Bronchial epithelial cell (primary cell): ENCODE measurements at places on chromosomes 7 and 10.
A peak's percentile ranks its signal among the peaks of the same experiment; 100 is the strongest.

DNA sequence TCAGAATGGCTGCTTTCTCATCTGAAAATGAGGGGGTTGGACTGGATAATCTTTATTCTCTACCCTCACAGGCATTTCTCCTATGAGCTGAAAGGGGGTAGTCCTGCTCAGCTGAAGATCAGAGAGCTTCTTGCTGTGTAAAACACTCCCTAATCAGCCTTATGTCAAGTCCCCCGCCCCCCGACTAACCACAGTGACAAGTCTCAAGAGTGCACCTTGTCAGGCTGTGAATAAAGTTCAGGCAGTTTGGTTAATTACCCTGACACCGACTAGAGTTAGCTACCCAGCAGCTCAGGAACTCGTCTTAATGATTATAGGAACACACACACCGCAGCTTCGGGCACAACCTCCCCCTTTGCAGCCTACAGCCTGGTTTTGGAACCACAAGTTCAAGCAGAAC, 513.7 kb downstream of the RPS24 start:
- no peak for DNase-seq

- no peak for DNase-seq
These were observed 30.3 kb downstream of the C1GALT1 start for GRCh38 chr7:7212612-7213011.

DNA sequence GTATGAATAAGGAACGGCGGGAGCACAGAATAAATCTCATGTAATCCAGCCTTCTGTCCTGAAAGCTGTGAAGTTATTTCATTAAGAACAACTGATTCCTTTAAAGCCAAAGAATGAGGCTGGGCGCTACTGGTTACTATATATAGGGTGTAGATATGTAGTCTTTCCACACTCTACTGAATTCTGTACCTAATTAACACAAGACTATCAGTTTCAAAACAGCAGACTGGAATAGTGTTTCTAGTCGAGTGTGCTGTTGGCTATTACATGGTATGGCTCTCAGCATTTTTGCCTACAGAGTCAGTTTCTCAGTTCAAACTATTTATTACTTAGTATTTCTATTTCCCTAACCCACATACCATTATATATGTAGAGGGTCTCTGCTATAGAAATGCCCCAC, 163.3 kb downstream of the THSD7A start:
- no peak for DNase-seq

DNA sequence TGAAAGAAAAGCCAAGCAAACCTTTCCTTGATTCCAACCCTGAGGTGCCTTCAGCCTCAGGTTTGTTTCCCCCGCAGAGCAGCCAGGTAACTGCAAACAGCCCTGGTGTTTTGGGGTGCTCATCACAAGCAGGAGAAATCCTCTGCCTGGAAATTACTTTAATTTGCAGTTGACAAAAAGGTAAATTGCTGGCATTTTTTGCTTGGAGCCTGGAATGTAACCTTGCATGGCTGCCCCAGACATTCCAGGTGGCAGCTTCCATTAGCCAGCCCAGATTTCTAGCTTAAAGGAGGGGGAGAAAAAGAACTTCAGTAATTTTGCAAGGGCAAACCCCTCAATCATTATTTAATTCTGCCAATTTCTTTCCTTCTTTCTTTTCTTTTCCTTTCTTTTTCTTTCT, 194.4 kb downstream of the MYOF start:
- no peak for DNase-seq

- no peak for DNase-seq
These were observed 101.1 kb downstream of the TNS3 start for GRCh38 chr7:47480576-47481538.

DNA sequence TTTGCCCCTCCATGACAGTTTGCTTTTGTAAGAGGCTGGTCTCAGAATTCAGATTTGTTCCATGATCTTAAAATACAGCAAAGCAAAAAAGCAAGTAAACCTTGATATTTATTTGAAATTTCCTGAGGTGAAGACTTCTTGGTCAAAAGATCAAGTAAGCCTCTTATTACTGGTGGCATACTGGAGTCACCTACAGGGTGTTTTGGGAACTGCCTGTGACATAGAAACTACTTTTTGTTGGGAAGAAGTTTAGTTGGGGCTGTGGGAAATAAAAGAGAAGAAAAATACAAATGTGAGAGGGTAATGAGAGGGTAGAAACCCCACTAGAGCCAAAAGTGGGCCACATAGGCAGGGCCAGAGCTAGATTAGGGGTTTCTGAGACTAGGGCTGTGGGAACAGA, 217.9 kb downstream of the OTUD1 start:
- DNase-seq = peak; percentile 17

- no peak for DNase-seq
These were observed 1.3 kb downstream of the COL1A2 start for GRCh38 chr7:94396037-94396431.

DNA sequence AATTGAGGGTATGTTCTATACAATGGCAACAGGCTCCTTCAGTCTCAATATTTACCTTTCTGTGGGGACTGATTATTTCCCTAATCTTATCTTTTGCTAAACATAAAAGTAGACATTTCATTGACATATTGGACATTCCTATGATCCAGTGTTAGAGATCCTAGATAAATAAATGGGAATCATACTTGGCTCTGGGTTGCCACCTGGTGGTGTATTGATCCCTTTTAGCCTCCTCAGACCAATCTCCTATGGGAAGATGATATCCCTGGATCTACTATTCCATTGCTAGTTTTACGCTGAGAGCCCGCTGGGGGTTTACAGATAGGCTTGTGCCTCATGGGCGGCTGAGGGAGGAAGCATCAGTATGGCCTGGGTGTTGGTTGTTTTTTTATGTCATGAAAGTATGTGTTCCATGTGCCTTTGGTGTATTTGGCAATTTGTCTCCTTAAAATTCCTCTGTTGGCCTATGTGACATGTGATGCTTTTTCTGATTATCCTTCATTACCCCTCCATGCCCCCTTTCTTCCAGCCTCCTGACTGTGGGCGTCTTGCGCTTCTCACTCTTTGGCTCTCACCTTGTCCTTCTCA, 18.8 kb downstream of the CELF2 start:
- DNase-seq = peak; percentile 61

DNA sequence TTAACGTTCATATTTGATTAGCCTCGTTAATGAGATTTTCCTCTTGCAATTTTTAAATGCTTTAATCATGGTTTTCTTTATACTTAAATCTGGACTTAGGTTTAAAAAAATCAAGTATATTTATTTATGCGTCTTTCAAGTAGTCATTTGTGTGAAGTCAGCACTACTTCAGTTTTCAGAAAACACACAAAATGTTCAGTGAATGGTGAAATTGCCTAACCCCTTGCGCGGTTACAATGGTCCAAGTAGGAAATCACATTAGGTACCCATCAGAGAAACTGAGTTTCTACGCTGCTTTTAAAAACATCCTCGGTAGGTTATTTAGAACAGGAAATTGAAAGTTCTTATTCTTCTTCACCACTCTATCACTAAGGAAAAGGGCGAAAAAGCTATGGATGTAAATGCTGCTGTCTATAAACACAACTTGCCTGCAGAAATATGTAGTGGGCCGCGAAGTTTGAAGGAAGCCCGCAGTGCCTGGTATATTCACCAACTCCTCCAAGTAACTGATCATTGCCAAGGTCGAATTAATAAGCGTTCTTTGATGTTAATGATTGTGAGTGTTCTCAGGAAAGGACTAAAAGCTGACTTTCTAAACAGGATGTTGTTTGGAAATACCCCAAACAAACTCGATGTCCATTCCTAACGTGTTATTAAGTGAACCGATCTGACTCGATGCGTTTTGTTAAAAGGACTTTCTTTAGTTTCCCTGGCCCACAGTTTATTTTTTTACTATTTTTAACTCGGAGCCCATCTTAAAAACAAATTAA, 1.0 kb downstream of the SYPL1 start:
- peak; percentile 47 for DNase-seq

DNA sequence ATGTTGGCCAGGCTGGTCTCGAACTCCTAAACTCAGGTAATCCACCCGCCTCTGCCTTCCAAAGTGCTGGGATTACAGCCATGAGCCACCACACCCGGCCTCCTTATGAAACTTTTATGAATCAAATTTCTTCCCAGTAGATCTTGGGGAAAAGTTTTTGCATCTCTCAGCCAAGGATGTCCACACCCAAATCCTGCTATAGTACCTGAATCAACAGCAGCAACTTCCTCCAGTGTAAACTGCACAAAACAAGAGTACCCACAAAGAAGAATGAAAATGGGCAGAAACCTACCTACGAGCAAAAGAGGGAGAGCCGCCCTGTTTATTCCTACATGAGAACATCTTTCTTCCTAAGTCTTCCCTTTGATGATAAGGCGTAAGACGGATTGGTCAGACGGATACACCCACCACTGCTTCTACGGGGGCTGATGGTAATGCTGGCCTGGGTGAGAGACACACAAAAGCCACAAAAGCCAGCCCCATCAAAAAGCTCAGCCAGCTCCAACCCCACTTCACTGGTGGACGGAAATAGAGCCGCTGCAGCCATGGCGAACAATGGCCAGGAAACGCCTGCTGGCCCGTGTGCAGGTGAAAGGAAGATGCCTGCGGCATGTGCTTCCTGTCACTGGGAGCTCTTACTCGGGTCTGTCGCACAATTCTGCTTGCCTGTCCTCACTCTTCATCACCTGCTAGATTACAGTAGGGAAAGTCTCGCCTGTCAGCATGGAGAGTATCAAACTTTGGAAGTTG, 10.4 kb downstream of the JCAD start:
- DNase-seq = no peak

DNA sequence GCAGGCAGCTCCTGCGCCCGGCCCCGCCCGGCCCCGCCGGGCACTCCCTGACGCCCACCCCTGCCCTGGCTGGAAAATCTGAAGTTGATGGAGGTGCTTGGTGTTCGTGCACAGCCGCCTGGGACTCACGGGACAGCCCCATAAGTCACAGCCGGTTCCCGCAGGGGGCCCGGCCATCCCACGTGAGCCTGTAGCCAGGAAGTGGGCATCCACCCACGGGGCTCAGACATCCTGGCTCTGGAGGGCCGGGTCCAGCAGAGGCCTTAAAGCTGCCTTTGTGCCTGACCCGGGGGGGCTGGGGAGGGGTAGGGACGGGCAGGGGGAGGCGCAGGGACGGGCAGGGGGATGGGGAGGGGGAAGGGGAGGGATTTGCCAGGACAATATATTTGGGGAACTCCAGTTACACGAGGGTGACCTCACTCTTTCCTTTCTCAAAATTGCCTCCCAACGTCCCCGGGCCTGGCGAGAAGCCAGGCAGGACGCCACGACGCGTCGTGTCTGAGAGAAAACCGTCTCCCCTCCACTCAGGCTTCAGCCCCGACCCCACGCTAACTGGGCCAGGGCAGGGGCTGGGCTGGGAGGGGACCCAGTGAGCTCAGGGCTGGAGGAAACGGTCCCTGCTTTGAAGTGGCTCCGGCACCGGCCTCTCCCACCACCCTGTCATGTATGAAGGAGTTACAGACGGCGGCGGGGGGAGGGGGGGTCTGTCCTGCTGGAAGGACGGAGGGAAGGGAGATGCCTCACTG, 82.1 kb upstream of the PDGFA start:
- no peak for DNase-seq

DNA sequence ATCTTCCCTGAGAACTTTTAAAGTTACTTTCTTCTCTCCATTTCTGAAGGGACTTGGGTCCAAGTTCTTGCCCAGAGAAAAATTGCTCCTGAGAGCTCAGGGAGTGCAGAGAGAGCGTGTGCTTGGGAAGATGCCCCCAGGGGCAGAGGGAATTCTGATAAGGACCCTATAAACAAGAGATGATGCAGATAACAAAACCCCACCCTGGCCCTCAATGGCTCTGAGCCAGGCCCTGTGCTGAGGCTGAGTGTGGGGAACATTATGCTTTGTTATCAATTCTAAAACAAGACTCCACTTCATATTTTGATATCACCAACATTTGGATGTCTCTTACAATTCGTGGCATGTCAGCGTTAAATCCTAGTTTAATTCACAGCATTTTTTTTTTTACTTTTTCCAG, 34.4 kb upstream of the HABP2 start:
- DNase-seq = no peak

DNA sequence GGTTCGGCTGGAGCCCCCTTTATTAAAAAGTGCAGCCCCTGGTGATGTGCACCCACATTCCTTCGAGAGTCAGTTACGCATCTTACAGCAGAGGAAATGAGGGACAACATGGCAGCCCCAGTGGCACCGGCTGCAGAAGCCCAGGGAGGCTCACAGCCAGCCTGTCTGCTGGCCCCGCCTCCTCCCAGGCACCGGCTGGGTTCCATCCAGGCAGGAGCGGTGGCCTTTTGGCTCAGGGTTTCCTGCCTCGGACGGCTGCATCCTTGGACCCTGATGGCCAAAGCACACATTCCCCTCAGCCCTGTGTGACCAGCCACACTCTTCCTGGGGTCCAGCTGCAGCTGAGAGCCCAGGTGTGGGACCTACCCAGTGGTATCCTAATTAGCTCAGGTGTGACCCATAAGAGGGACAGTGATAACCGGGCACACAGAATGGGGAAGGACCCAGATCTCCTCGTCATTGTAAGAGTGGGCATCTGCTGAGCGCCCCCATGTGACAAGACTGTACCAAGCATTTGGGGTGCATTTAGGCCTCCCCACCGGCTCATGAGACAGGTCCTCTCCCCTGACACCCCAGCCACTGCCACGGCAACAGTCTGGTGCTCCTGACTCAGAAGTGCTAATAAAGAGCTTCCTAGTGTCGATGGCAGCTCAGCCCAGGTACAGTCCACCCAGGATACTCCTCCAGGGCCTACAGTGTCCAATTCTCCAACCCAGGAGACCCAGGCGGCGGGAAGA, 63.3 kb upstream of the CHST15 start:
- DNase-seq = no peak

- DNase-seq = peak; percentile 91
These were observed at the start of gene TFPI2 for GRCh38 chr7:93890464-93891068. TFPI2 (minus strand) TSS chr7:93890753; CDS start chr7:93890678, 75 bp downstream.

GRCh38 chr7:108026116-108026515, 23.2 kb upstream of the LAMB1 start:
- no peak for DNase-seq

- no peak for DNase-seq
These were observed 15.3 kb downstream of the RASGEF1A start for GRCh38 chr10:43251419-43252165.

DNA sequence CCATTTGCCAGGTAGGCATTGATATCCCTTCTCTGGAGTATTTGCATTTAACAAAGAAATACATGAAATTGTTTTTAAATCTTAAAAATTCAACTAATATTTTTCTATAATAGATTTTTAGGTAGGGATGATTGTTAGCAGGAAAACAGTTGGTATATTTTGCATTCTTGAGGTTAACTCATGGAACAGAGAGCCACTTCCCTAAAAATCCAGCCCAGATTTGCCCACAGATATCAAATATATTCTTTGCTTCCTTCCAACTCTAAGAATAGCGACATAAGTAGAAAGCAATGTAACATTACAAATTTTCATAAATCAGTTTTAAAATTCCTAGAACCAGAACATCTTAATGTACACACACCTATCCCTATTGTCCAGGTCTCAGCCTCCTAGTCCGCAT, 45.0 kb upstream of the ANLN start:
- DNase-seq = no peak

GRCh38 chr7:101891936-101892640, 74.7 kb downstream of the CUX1 start:
- no peak for DNase-seq

- no peak for DNase-seq
These were observed 662.5 kb downstream of the POM121L12 start for GRCh38 chr7:53697913-53698312.
